AG08395 (cell line): ENCODE measurements at places on chromosomes 11 and 22.

- DNase-seq = no peak
Measured at GRCh38 chr22:34608540-34609115, 457.3 kb upstream of the ISX start.

GRCh38 chr11:116829525-116830183, at the start of gene APOC3:
TSS of gene APOC3 (plus strand) at chr11:116829907. CDS start at chr11:116830583, 676 bp downstream.
- no peak for DNase-seq

DNA sequence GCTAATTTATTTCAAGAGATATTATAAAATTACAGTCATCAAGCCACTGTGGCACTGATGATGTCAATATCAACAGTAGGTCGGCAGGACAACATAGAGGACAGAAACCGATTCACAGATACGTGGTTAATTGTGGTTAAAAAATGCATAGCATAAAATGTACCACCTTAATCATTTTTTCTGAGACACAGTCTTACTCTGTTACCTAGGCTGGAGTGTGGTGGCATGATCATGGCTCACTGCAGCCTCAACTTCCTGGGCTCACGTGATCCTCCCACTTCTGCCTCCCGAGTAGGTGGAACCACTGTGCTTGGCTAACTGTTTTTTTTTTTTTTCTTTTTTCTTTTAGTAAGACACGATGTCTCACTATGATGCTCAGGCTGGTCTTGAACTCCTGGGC, 21.0 kb upstream of the TOLLIP start:
- DNase-seq = no peak

DNA sequence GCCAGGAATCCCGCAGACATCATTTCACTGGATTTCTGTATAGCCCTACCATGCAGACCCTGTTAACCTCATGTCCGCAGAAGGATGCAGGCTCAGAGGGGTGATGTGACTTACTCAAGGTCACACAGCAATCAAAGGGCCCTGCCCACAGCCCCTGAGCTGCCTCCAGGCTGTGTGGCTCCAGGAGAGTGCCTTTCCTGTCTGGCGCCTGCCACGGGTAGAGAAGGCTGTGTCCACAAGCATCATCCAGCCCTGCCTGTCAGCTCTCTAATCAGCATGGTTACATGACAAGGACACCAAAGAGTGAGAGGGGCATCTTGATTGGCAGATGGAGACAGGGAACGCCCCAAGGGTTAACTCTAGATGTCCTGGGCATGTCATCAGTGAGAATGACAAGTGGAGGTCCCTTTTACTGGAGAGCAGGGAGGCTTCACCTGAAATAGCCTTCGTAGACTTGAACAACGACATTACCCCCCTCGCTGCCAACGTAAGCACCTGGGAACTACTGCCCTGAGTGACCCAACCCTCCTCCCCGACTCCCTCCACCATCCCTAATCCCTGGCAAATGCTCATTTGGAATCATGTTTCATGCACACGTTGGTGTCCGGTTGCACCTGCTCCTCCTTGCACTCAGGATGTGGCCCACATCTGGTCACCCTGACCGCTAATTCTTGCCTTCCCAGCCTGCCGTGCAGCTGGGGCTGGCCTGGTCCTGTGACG, 6.9 kb downstream of the FGF19 start:
- no peak for DNase-seq

DNA sequence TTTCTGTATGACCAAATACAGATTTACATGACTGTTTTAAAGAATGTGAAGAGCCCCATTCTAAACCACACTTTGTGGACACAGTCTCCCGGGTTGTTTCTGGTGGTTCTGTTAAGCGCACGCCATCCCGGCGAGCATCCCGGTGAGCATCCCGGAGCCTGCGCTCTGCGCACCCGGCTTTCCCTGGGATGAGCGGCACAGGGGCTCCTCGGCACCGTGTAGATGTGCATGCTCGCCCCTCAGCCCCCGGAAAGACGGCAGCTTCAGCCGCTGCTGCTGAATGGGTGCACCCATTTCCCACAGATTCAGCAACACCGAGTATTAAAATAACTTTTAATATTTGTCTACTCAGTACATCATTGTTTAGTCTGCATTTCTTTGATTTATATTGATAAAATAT, 36.0 kb downstream of the GLB1L2 start:
- DNase-seq = no peak

- no peak for DNase-seq
Measured at GRCh38 chr22:22948651-22949571, 61.3 kb downstream of the IGLL5 start.
